DMS 273 treated with DMSO at 0.1 percent for 48 hours (cell line): ENCODE measurements at places on chromosomes 3 and 15.

DNA sequence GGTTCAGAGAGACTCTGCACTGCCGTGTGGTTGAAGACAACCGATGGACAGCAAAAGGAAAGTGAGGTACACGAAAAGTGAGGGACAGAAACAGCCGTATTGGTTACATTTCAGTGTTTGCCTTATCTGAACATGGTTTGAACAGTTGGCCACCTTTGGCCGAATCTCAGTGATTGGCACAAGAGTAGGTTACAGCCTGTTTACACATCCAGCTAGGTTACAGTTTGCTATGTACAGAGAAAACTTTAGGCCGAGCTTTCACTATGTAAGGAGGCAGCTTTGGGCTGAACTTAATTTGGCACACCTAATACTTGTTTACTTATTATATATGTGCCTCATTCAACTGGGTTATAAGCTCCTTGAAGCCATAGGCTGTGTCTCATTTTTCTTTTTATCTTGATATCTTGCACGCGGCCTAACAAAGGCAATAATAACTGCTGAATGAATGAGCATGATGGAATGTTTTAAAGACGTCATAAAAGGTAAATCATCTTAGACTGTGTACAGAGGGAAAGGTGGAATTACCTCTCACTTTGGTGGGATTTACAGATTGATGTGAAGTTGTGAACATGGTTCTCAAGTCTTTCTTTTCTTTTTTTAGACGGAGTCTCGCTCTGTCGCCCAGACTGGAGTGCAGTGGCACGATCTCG is 17.2 kb upstream of the GREM1 start:
- no peak for DNase-seq

GRCh38 chr3:100067589-100067988 is 46.7 kb downstream of the FILIP1L start:
- no peak for DNase-seq

GRCh38 chr3:49867400-49867799 is 2.3 kb downstream of the CAMKV start:
- no peak for DNase-seq

DNA sequence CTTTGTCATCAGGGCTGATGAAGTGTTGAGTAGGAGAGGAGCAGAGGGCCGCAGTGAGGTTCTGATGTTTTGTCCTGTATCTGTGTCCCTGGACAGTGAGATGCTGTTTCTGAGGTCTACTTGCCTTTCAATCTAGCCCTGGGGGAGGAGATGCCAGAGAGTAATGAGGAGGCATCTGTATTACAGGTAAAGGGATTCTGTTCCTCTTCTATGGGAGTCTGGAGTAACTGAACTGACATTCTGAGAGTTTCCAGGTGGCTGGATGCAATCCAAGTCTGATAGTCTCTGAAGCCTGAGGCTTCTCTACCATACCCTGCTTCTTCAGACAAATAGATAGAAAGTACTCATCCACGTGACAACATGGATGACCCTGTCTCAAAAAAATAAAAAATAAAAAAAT is 60.9 kb downstream of the IL12A start:
- DNase-seq = no peak

DNA sequence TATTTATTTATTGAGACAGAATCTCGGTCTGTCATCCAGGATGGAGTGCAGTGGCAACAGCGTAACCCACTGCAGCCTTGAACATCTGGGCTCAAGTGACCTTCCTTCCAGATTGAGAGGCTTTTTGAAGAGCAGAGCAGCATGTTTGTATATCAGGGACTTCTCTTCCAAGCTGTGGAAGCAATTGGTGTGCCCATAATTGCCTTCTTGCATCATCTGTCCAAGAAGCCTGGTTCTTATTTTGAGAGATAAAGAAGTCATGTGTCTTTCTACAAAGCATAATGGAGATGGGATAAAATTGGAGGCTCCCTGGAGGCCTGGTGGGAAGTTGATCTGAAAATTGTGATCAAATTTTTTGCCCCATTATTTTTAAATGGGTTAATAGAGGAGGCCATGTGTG is 183.8 kb upstream of the MCTP2 start:
- DNase-seq = no peak

DNA sequence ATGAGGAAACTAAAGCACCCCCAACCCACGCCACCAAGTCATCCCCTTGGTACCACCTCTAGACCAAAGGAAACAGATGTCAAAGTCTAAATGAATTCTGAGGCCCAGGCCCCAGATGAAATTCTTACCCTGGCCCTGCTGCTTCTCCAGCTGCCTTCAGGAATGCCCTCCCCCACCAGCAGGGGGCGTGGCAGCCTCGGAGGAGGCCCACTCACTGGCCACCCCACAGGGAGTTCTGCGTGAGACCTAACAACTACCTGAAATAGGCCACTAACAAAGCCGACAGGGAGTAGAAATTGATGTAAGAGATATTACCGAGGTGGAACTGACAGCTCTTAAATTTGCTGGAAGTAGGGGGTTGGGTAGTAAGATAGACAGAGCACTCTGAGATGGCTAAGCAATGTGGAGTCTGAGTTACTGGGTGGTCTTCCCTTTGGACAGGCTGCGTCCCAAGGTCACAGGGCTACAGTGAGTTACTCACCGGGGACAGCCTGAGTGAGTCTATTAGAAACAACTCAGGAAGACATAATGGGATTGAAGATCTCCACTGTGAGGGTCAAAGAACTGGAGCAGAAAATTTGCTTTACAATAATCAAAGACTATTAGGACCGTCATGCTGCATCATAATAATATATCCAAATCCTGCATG is 240.7 kb downstream of the SHOX2 start:
- no peak for DNase-seq

GRCh38 chr3:25751725-25752124 is 31.5 kb downstream of the NGLY1 start:
- DNase-seq = no peak

DNA sequence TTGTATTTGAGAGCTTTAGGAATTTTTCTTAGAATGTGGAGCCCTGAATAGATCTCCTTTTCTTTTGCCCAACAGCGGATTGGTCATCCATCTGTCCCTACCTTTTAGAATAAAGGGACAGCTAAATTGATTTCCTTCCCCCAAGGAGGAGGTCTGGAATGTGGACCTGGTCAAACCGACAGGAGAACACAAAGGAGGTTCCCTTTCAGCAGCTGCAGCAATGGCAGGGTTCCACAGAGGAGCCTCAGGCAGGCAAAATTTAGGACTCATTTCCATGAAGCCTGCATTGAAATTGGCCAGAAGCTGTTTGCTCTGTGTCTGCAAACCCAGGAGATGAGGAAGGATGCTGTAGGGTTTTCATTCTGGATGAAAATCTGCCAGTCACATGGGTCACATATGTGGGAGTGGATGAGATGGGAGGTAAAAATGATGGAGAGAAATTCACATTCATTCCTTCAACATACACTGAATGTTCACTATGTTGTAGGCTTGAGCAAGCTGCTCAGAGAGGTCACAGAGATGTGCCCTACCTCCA is 77.3 kb downstream of the LRTM1 start:
- DNase-seq = no peak

DNA sequence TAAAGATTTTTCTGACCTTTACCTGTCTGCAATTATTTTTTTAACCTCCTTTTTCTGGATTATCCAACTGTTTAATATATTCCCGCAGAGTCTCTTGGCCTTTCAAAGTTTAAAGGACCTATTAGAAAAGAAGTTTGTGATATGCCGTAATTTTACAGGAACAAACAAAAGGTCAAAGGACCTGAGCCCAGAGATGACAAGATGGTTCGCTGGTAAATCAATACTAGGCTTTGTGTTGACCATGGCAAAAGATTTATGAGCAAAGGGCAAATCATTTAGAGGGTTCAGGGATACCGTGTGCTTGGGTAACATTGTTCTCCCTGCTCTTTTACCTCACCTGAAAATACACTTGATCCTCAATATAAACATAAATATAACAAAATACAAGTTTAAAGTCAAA is 923.5 kb downstream of the ROBO1 start:
- no peak for DNase-seq

- peak; percentile 31 for DNase-seq
Observed at GRCh38 chr15:45307230-45307924, 55.3 kb downstream of the SLC28A2 start.

GRCh38 chr3:105255350-105255749 is 111.4 kb upstream of the ALCAM start:
- no peak for DNase-seq

- no peak for DNase-seq
Observed at GRCh38 chr3:96900031-96900430, 85.6 kb downstream of the EPHA6 start.

GRCh38 chr3:141487521-141488252 is 860 bp downstream of the RASA2 start:
- DNase-seq = peak; percentile 77

- DNase-seq = no peak
Observed at GRCh38 chr3:160435095-160435494, 14.5 kb downstream of the TRIM59 start.

- no peak for DNase-seq
Observed at GRCh38 chr3:37444696-37445095, 270.3 kb upstream of the LRRFIP2 start.
